ENCODE measurements at places on chromosomes 6 and 20.

DNA sequence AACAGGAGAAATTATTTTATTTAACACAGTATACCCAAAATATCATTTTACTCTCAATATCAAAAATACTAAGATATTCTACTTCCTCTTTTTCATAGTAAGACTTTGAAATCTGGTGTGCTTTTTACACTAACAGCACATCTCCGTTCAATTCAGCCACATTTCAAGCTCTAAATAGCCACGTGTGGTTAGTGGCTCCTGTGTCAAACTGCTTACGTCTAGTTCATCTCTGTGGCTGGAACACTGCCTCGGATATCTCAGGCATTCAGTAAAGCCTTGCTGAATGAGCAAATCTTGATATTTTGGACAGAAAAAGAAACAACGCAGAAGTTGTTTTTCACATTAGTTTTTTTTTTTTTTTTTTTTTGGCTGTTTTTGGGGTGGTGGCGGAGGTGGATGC, 136.1 kb downstream of the EYA4 start:
- DNase-seq: no peak

- DNase-seq: no peak
Measured at GRCh38 chr6:44009425-44010321, 117.6 kb downstream of the MRPL14 start.

DNA sequence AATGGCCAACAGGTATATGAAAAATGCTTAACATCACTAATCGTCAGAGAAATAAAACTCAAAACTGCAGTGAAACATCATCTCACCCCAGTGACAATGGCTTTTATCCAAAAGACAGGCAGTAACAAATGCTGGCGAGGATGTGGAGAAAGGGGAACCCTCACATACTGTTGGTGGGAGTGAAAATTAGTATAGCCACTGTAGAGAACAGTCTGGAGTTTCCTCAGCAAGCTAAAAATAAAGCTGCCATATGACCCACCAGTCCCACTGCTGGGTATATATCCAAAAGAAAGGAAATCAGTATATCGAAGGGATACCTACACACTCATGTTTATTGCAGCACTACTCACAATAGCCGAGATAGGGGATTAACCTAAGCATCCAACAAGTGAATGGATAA, 23.4 kb upstream of the INSM1 start:
- DNase-seq: no peak

DNA sequence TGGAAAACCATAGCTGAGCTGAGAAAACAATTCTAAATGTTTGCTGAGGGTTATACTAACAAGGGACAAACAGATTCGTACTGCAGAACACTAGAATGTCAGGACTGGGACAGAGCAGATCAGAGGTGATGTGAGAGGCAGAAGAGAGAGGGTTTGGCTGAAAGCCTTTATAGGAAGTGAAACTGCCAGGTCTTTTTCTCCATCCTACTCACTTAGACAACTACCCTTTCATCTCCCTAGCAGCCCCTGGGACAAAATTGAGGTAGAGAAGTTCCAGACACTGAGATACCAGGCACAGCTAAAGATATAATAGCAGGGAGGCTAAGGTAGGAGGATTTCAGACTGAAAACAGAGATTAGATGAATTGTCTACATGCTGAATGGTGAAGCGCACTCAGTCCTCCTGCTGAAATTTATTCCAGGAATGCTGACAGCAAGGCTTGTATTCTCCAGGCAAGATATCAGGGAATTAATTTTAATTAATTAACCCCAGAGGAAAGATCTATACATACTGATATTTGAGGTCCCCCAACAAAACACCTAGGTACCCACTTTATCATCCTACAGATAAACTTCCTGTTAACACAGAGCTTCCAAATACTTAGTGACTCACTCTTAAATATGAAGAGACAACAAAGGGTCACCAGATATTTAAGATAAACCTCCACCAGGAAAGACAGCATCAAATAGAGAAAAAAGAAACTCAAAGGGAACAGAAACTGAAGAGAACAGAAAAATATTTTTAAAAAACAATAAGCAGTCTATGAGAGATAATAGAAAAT, 12.6 kb upstream of the EIF2S2 start:
- DNase-seq: no peak

GRCh38 chr20:43744151-43744611, 17.4 kb upstream of the GTSF1L start:
- no peak for DNase-seq

- no peak for DNase-seq
Measured at GRCh38 chr6:167402195-167402686, 77.4 kb downstream of the TTLL2 start.

All from activated naive CD4-positive, alpha-beta T cell (primary cell).